ENCODE measurements at places on chromosomes 5 and 9.

GRCh38 chr5:148542812-148543211 is 111.5 kb downstream of the HTR4 start:
- DNase-seq, result no peak

- DNase-seq, result no peak
Observed at GRCh38 chr9:128323791-128324190, 1.2 kb downstream of the COQ4 start.

GRCh38 chr5:157455057-157455456 is 5.0 kb upstream of the NIPAL4 start:
- DNase-seq, result no peak

- no peak for DNase-seq
Observed at GRCh38 chr5:173230690-173231380, 4.2 kb downstream of the NKX2-5 start.

- no peak for DNase-seq
Observed at GRCh38 chr5:113242481-113243348, 192.1 kb downstream of the TSSK1B start.

- no peak for DNase-seq
Observed at GRCh38 chr5:133370036-133370831, 242.1 kb downstream of the FSTL4 start.

GRCh38 chr5:33487236-33487635 is 46.5 kb downstream of the TARS1 start:
- DNase-seq, result no peak

- no peak for DNase-seq
Observed at GRCh38 chr5:24783596-24783995, 138.8 kb upstream of the CDH10 start.

- no peak for DNase-seq
Observed at GRCh38 chr5:37722236-37723161, 117.3 kb downstream of the GDNF start.

GRCh38 chr5:180315762-180316212 is 23.9 kb upstream of the MAPK9 start:
- peak; percentile 53 for DNase-seq

DNA sequence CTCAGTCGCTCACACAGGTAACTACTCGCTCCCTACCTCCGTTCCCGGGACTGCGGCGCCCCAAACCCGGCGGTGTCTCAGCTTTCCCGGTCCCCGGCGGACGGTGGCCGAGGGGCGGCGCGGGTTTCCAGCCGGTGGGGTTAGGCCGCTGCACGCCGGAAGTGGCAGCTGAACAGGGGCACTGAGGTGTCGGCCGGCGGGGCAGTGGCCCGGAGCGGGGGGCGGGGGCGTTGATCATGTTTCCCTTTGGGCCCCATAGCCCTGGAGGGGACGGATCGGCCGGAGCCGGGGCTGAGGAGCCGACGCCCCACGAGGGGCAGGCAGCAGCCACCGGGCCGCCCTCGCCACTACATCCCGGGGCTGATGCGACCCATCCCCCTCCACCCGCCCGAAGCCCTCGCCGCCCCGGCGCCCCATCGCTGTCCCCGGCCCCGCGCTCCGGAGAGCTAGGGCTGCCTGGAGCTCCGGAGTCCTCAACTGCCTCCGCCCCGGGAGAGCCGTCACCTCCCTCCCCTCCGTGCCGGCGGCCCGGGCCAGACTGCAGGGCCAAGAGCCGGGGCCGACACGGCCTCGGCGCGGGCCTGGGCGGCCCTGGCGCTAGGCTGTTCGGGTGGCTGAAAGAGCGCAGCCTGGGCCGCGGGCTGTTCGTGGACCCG is at the start of gene DCAF10:
TSS of gene DCAF10 (plus strand) at position 167 of the 656 bp plus-strand sequence. CDS start at position 237, 70 bp downstream.
- peak; percentile 77 for DNase-seq

GRCh38 chr5:153618867-153619266 is 128.4 kb downstream of the GRIA1 start:
- DNase-seq, result no peak

GRCh38 chr5:170635706-170636105 is 131.9 kb downstream of the KCNIP1 start:
- no peak for DNase-seq

DNA sequence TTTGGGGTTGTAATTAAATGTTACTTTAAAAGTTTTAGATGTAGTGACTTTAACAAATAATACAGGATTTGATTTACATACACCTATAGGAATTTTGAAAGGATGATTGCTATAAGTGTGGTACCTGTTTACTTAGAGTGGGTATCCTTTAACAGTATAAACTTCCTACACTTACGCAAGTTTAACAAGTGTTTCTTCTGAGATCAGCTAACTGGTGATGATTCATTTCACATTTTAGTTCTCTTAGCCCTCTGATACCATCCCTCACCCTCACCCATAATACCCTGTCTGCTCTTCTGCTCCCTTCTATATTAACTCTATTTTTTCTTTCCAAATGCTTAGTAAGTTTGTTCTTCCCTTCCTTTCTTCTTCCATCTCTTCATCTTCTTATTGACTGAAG is 197.9 kb downstream of the GDNF start:
- DNase-seq, result no peak

DNA sequence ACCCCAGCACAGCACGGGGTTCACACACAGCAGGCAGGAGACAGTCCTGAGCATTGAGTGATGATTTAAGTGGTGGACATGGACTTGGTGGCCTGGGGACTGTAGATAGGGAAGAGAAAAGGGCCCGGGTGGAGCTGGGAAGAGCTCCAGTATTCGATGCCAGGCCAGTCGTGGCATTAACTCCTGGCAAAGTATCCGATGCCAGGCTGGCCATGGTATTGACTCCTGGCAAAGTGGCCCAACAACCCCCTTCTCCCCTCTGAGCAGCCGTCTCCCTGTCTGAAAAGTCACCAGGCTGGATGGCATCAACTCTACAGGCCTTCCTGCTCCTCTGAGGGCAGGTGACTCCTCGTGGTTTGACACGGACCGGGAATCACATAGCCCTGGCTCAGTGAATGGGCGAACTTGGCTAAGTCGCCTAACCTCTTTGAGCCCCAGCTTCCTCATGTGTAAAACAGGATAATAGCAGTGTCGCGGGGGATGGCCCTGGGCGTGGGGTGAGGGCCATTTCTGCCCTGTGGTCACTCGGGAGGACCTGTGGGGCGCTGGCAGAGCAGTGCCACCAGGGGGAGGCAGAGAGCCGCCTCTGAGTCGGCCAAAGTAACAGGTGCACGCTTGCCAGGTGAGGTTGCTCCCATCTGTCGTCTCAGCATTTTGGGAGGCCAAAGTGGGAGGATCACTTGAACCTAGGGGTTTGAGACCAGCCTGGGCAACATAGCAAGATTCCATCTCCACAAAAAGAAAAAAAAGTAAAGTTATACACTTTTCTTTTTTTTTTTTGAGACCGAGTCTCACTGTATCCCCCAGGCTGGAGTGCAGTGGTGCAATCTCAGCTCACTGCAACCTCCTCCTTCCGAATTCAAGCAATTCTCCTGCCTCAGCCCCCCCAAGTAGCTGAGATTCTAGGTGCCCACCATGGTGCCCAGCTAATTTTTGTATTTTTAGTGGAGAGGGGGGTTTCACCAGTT is 5.7 kb upstream of the SEC16A start:
- peak; percentile 61 for DNase-seq

GRCh38 chr9:8384091-8384490 is 584.5 kb upstream of the DMAC1 start:
- no peak for DNase-seq

- no peak for DNase-seq
Observed at GRCh38 chr5:82613891-82614290, 335.7 kb upstream of the RPS23 start.

- DNase-seq, result no peak
Observed at GRCh38 chr5:175582697-175583096, 75.2 kb upstream of the HRH2 start.

DNA sequence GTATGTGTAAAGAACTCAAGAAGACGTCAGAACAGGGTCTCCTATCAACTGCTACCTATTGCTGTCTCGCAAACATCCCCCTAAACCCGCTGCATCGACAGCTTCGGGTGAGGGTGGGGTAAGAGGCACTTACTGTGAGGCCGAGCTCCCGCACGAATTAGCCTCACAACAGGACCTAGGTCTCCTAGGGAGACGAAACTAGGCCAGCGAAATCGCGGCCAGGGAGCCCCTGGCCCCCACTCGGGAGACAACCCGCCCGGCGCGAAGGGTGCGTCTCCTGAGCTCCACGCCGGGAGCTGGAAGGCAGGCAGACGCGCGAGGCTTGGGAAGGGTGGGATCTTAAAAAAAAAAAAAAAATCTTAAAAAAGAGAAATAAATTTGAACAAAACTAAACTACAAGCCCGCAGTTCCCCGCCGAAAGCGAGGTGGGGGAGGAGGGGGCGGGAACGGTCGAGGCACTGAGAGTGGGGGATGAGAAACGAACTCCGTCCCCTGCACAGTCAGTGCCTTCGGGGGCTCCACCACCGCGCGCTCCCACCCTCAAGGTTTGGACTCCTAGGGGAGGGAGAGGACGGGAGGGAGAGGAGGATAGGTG is 33.0 kb upstream of the NFIB start:
- DNase-seq, result no peak

DNA sequence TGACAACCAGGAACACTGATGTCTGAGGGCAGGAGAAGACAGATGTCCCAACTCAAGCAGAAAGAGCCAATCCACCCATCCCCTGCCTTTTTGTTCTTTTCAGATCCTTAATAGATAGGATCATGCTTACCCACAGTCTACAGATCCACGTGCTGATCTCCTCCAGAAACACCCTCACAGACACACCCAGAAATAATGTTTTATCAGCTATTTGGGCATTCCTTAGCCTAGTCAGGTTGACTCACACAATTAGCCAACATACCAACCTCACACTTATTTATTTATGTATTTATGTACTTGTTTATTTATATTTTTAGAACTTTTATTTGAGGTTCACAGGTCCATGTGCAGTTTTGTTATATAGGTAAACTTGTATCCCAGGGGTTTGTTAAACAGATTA is 151.5 kb upstream of the IL12B start:
- no peak for DNase-seq

DNA sequence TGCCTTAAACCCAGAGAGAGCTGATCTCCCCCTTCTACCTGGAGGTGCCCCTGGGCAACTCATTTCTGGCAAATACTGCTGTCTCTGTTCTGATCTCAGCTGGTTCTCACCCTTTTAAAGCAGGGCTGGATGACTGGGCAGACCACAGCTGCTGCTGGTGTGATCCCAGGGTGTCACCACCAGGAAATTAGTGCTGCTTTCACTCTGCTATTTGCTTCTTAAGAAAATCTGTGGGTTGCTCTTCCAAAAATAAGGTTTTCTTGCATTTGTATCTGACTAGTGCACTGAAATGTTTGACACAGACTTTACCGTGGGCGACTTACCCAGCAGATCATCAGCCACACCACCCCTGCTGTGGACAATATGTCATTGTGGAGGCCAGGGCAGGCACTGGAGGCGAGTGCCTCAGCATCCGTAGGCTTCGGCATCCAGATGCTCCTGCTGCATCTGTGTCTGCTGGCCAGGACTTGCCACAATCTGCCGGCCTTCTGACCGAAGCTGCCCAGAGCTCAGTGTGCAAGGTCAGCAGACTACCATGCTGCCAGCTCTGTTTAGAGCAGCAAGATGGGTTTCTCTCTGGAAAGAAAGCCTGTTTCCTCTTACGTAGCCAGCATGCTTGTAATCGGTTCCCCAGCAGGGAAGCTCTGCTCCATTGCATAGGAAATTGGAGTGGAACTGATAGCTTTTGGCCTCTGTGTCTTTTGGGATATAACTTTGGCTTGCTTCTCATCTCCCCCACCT is 13.6 kb downstream of the ARHGAP26 start:
- no peak for DNase-seq

- no peak for DNase-seq
Observed at GRCh38 chr5:83474991-83475390, 3.4 kb downstream of the VCAN start.

DNA sequence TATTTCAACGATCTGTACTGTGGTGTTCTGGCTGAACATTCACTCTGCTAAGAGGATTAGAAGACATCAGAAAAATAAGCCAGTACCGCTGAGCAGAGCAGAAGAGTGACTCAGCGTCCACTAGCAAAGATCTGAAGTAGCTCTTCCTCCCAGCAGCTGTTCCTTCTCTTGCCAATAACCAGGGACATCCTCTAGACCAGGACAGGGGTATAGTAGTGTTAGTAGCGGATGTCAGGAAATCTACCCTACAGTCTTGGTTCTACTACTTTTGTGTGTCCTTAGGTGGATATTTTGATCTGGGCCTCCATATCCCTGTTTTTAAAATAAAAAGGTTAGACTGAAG is 103.6 kb downstream of the TSSK1B start:
- DNase-seq, result no peak

GRCh38 chr9:131348631-131349521 is 45.0 kb upstream of the PRRC2B start:
- no peak for DNase-seq

DNA sequence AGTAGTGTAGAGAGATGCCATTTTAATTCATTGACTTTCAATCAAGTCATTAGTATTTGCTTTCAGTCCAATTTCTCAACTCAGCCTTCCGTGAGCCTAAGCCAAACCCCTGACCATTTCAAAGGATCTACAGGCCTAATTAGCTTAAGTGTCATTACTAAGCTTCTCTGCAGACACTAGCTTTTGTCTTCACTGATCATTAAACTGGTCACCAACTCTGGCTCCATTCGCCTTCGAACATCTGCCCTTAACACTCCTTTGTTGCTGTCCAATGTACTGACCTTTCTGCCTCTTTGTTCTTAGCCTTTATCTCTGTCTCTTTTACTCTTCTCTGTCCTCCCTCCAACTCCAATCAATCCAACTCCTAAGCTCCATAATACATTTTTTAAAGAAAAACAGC is 299.3 kb downstream of the DIRAS2 start:
- DNase-seq, result no peak

DNA sequence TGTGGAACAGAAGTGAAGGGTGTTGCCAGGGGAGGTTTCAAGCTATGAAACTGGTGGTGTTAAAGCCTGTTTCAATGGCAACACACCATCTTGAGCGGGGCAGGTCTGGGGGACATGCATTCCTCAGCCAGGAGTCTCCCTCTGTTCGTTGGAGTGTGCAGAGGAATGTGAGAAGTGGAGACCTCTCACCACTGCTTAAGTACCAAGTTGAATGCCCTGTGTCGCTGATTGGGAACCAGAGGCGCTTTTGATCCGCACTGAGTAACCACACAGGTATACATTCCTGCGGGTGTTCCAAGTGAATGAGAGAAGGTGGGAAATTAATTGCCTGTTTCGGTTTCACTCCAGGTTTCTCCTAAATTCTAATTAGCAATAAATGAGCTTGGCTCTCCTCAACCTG is 99.4 kb downstream of the LIX1 start:
- no peak for DNase-seq

- DNase-seq, result no peak
Observed at GRCh38 chr5:132420706-132421272, 51.3 kb downstream of the SLC22A5 start.

DNA sequence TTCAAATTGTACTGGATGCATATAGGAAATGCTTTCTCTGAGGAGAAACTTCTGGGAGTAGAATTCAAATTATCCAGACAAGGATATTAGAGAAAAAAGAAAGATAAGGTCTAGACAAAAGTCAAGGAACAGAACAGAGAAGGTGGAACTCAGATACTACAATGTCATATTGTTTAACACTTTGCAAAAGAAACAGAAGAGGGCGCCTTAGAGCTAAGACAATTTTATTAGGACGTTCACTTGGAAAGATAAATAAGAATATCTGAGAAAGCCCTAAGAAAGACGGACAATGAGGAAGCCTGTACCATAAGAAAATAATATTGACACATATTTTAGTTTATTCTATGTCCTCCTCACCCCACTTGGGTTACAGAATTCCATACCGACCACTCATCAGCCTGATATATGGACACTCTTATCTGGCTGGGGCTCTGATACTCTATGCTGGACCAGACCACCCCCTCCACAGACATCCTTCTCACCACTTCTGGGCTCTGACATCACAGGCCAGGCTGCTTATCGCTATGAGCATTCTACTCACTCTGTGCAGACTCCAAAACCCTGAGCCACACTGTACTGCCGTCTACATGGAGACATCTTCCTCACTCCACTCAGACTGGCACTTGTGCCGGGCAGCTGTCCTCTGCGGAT is 9.1 kb upstream of the AK3 start:
- DNase-seq, result no peak
